Left lobe of liver (tissue), 2 donors: ENCODE measurements at places on chromosomes 11 and 22. TPM values are rescaled to one million over a fixed set of nuclear protein-coding genes. Genes with fewer than 3 reads are reported as not detected.
A peak's percentile ranks its signal among the peaks of the same experiment; 100 is the strongest.

Gene OR51E2
- not detected for total RNA-seq

Gene LMO1
- total RNA-seq = not detected

GRCh38 chr11:62026739-62027370 lies 59.4 kb upstream of the FTH1 start:
- DNase-seq = no peak

DNA sequence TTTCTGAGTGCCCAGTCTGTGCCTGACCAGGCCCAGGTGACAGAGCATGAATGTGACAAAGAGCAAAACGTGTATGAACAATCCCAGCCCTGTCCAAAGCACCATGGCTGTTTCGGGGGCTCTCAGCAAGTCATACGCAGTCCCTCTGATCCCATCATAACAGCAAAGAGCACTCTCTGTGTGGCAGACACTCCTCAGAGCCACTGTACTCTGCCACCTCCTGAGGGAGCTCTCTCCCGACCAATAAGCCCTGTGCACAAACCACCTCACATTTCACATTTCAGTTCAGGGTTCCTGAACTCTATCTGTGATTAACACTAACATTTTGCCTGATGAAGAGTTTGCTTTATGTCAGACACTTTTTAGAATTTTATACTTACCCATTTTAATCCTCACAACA lies 6.6 kb downstream of the DGCR2 start:
- DNase-seq = no peak

DNA sequence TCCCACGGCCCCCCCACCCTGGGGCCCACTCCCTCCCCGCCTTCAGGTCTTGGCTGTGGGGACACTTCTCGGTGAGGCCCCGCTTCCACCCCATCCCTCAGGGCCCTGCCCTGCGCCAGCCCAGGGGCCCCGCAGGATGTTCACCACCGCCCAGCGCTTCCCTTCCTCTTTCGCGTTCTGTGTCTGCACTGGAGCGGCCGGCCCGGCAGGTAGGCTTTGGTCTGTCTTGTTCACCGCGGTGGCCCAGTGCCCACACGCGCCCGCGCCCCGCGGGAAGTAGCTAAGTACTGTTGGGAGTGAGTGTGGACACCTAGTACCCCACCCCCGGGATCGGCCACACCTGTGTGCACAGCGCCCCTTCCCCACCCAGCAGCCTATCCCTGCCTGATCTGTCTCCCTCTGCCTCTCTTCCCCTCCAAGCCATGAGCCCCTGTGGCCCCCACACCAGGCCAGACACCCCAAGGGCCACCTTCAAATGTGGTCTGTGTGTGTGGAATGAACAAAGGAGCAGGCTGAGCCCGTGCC lies 85.4 kb downstream of the WNT7B start:
- DNase-seq = no peak

DNA sequence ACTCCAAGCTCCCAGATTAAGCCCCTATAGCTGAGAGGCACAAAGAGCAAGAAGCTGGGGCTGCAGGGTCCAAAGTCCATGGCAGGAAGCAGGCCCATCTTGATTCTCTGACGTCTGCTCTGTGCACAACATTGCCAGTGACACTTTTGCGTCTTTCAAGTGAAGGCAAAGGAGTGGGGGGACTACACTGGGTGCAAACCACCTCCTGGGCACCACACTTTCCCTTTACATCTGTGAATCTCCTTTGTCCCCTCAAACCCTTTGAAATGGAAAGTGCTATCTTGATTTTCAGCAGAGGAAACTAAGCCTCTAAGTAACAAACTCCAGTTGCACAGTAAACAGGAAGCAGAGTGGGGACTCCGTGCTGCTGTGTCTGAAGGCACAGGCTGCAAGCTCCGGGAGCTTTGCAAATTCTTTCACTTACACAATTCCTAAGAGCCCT lies 428.0 kb downstream of the LARGE1 start:
- DNase-seq = no peak

- no peak for DNase-seq
Measured at GRCh38 chr11:90846628-90847027, 623.8 kb upstream of the CHORDC1 start.

DNA sequence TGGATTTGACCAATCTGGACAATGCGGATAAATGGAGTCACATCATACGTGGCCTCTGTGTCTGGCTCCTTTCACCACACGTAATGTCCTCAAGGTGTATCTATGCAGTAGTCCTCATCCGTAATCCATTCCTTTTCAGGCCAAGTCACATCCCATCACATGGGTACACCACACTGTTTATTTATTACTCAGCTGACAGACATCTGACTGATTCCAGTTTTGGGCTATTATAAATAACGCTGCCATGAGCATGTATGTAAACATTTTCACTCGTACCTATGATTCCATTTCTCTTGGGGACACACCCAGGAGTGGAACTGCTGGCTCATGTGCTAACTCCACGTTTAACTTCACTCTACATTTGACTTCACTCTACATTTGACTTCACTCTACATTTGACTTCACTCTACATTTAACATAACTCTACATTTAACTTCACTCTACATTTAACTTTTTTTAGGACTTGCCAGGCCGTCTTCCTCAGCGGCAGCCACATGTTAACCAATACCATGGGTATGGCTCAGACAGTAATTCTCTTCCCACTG lies 52.1 kb downstream of the SHANK2 start:
- no peak for DNase-seq

GRCh38 chr22:31615491-31615860 lies 46.5 kb downstream of the PISD start:
- no peak for DNase-seq

- DNase-seq = peak; percentile 29
Measured at GRCh38 chr11:71180694-71181470, 71.5 kb downstream of the SHANK2 start.

DNA sequence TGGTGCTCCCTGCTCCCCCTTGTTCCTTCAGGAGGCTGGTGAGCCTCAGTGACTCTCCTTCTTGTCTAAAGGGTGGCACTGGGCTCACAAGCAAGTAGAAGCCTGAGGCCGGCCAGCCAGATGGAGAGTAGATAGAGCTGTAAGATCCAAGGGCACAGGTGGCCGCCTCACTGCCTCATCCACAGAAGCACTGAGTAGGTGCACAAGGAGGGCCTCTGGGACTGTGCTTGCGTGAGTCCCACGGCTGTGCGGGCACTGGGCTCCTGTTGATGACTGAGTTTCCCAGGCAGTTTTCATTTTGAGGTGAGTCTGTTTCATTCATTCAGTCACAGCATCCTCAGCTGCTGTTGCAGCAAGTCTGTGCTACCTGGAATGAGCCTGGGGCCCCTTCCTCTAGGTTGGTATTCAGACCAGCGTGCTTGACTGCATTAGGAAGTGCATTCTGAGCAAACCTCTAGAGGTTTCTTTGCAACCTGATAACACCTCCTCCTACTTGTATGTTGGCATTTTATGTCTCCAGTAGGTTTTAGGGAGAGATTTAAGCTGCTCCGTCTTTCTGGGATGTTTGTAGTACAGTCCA lies 184.0 kb downstream of the TBC1D22A start:
- no peak for DNase-seq

GRCh38 chr11:75588051-75588481 lies 26.0 kb downstream of the SERPINH1 start:
- DNase-seq = peak; percentile 78
